ENCODE measurements at places on chromosomes 7 and 10. TPM values are rescaled to one million over a fixed set of nuclear protein-coding genes. Genes with fewer than 3 reads are reported as not detected.

The GNAI1 gene
- 5.7 TPM for total RNA-seq

The SFMBT2 gene
- 0.02 TPM for total RNA-seq

The LRRN3 gene
- total RNA-seq, result not detected

The MAP3K8 gene
- total RNA-seq, result 19.3 TPM

The PRSS37 gene
- total RNA-seq, result not detected

The ITGA8 gene
- total RNA-seq, result not detected

The TCERG1L gene
- total RNA-seq, result not detected

The ADARB2 gene
- total RNA-seq, result not detected

The POLR1F gene
- 25.3 TPM for total RNA-seq

DNA sequence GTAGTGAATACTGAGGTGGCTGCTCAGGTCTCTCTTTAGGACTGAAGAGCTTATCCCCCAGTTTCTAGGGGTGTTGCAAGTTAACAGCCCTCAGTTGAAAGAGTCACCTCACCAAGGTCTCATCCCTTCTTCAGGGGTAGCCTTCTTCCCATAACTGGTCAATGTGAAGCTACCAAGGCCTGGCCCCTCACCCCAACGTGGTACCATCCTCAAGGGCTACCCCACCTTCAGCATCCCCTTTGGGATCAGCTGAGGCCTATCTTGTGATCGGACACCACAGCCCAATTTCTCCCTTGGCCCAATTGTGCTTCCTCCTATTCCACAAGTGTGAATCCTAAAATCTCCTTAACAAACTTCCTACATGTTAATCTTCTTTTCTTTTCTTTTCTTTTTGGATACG, 289.5 kb upstream of the MKLN1 start:
- peaks cover 15% of the 10 kb centered on the region for H3K4me1 ChIP-seq
- no peak overlapping the region for H3K4me3 ChIP-seq
- DNase-seq, result no peak
- 0 out of 2 replicates have a peak, but pooled peaks cover 2% of the 10 kb centered on the region for H3K36me3 ChIP-seq

GRCh38 chr7:123624527-123625183, 23.0 kb downstream of the ASB15 start:
- no peaks in the 10 kb centered on the region for H3K27me3 ChIP-seq
- H3K27ac ChIP-seq, result no peak overlapping the region
- no peaks in the 10 kb centered on the region for H3K36me3 ChIP-seq
- DNase-seq, result peak; percentile 47
- H3K4me3 ChIP-seq, result no peak overlapping the region

DNA sequence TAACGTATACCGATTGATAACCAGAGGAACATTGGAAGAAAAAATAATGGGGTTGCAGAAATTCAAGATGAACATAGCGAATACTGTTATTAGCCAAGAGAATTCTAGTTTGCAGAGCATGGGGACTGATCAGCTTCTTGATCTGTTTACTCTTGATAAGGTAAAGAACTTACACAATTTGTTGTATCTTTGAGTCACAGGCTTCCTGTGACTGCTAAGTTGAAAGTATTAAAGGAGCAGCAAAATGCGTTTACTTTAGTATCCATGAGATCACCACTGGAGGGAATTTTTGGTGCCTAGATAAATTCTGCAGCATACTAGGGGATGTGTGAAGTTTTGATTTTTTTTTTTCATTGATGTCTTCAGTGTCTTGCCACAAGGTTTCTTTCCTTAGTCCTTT, 103.6 kb downstream of the BTAF1 start:
- H3K27me3 ChIP-seq, result no peaks in the 10 kb centered on the region
- DNase-seq, result peak; percentile 38
- no peak overlapping the region for H3K27ac ChIP-seq
- H3K4me3 ChIP-seq, result no peak overlapping the region
- H3K4me1 ChIP-seq, result peaks cover 12% of the 10 kb centered on the region

GRCh38 chr10:17256627-17257026, 28.6 kb downstream of the VIM start:
- H3K4me3 ChIP-seq, result no peak overlapping the region
- H3K36me3 ChIP-seq, result no peaks in the 10 kb centered on the region
- no peaks in the 10 kb centered on the region for H3K4me1 ChIP-seq
- DNase-seq, result no peak
- H3K27ac ChIP-seq, result no peak overlapping the region

DNA sequence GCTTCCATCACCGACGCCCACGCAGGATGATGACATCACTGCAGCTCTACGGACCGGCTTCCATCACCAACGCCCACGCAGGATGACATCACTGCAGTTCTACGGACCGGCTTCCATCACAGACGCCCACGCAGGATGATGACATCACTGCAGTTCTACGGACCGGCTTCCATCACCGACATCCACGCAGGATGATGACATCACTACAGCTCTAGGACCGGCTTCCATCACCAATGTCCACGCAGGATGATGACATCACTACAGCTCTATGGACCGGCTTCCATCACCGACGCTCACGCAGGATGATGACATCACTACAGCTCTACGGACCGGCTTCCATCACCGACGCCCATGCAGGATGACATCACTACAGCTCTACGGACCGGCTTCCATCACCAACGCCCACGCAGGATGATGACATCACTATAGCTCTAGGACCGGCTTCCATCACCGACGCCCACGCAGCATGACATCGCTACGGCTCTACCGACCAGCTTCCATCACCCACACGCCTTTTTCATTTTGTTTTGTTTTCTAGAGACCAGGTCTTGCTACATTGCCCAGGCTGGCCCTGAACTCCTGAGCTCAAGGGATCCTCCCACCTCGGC, 29.5 kb downstream of the GPER1 start:
- no peaks in the 10 kb centered on the region for H3K27me3 ChIP-seq
- H3K27ac ChIP-seq, result no peak overlapping the region
- H3K4me3 ChIP-seq, result no peak overlapping the region
- H3K36me3 ChIP-seq, result peaks cover 26% of the 10 kb centered on the region
- H3K4me1 ChIP-seq, result no peaks in the 10 kb centered on the region

GRCh38 chr7:151539088-151539671, 19.5 kb upstream of the RHEB start:
- no peak for DNase-seq
- H3K4me3 ChIP-seq, result no peak overlapping the region
- no peak overlapping the region for H3K27ac ChIP-seq
- peaks cover 30% of the 10 kb centered on the region for H3K27me3 ChIP-seq

GRCh38 chr7:55110282-55110992, 91.6 kb downstream of the EGFR start:
- no peak overlapping the region for H3K4me3 ChIP-seq
- no peak for DNase-seq
- no peaks in the 10 kb centered on the region for H3K36me3 ChIP-seq
- no peaks in the 10 kb centered on the region for H3K27me3 ChIP-seq

- H3K4me3 ChIP-seq, result no peak overlapping the region
- no peaks in the 10 kb centered on the region for H3K36me3 ChIP-seq
- no peak overlapping the region for H3K27ac ChIP-seq
- DNase-seq, result peak; percentile 73
Measured at GRCh38 chr10:61136139-61136538, 192.2 kb upstream of the RHOBTB1 start.

DNA sequence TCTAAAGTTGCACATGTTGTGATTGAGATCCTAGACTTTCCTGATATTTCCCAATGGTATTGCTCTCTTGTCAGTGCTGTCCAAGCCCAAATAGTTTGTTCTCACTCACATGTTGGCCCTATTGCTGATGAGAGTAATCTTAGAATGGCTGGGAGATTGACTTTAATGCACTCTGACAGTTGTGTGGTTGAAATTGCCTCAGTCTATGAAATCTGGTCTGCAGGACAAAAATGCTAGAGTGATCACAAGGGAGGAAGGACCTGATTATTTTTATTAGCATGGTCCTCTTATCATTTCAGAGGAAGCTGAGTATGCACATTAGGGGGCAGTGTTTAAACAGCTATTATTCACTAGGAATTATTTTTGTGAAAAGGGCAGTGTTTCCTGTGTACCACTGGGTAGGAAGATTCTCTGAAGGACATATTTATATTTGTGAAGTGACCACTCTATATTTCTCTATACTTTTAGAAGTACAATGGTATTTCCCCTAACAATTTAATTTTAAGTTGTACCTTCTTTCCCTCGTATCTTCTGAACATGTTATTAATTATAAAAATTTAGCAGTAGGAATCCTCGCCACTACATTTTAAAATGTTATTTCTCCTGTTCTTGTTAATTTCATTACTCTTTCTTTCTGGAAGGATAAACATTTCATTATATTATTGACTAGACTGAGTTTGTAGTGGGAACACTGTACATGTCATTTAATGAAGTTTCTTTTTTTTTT, 64.4 kb downstream of the SUGCT start:
- H3K4me1 ChIP-seq, result no peaks in the 10 kb centered on the region
- DNase-seq, result no peak
- H3K27me3 ChIP-seq, result no peaks in the 10 kb centered on the region
- no peak overlapping the region for H3K27ac ChIP-seq
- H3K36me3 ChIP-seq, result no peaks in the 10 kb centered on the region

DNA sequence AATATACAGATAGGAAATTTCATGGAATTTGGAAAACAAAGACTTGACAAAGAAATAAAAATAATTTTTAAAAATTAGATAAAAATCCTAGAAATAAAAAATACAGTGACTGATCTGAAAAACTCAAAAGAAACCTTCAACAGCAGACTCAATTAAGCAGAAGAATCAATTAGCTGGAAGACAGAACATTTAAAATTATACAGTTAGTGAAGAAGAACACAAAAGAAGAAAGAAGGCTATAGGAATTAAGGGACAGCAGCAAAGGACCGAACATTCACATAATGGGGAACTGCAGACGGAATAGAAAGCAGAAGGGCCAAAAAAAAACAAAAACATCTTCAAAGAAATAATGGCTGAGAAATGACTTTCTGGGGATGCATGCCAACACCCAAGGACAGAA, 314.5 kb downstream of the CRPPA start:
- H3K27ac ChIP-seq, result no peak overlapping the region
- H3K4me1 ChIP-seq, result no peaks in the 10 kb centered on the region
- no peak for DNase-seq
- H3K36me3 ChIP-seq, result no peaks in the 10 kb centered on the region

- H3K4me1 ChIP-seq, result peaks cover 9% of the 10 kb centered on the region
- H3K36me3 ChIP-seq, result no peaks in the 10 kb centered on the region
- DNase-seq, result no peak
Measured at GRCh38 chr7:30873207-30873606, 38.4 kb upstream of the AQP1 start.

GRCh38 chr7:6551016-6551511, at the start of gene GRID2IP:
Gene GRID2IP (minus strand): TSS chr7:6551461. CDS start chr7:6551436, 25 bp downstream.
- H3K36me3 ChIP-seq, result no peaks in the 10 kb centered on the region
- no peak for DNase-seq
- peaks cover 5% of the 10 kb centered on the region for H3K27me3 ChIP-seq
- no peak within 1 kb of the TSS for H3K4me3 ChIP-seq

GRCh38 chr10:75623310-75624093, 192.1 kb downstream of the LRMDA start:
- DNase-seq, result no peak
- H3K4me1 ChIP-seq, result peaks cover 22% of the 10 kb centered on the region
- H3K36me3 ChIP-seq, result no peaks in the 10 kb centered on the region
- no peak overlapping the region for H3K27ac ChIP-seq

GRCh38 chr10:124827474-124827873, 25.9 kb downstream of the ABRAXAS2 start:
- peak; percentile 5 for DNase-seq
- no peak overlapping the region for H3K4me3 ChIP-seq
- H3K36me3 ChIP-seq, result peaks cover 46% of the 10 kb centered on the region
- H3K27ac ChIP-seq, result no peak overlapping the region

DNA sequence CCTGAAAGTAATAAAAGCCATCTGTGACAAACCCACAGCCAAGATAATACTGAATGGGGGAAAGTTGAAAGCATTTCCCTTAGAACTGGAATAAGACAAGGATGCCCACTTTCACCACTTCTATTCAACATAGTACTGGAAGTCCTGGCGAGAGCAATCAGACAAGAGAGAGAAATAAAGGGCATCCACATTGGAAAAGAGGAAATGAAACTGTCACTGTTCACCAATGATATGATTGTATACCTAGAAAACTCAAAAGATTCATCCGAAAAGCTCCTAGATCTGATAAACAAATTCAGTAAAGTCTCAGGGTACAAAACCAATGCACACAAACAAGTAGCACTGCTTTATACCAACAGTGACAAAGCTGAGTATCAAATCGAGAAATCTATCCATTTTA, 581.7 kb upstream of the TEX47 start:
- no peak overlapping the region for H3K4me3 ChIP-seq
- no peak for DNase-seq
- H3K36me3 ChIP-seq, result no peaks in the 10 kb centered on the region
- no peak overlapping the region for H3K27ac ChIP-seq
- no peaks in the 10 kb centered on the region for H3K4me1 ChIP-seq

- H3K4me3 ChIP-seq, result no peak overlapping the region
- H3K36me3 ChIP-seq, result no peaks in the 10 kb centered on the region
- no peak overlapping the region for H3K27ac ChIP-seq
- no peak for DNase-seq
Measured at GRCh38 chr7:26182283-26182682, 18.3 kb downstream of the HNRNPA2B1 start.

- 0 out of 2 replicates have a peak, but pooled peaks cover 3% of the 10 kb centered on the region for H3K27me3 ChIP-seq
- no peaks in the 10 kb centered on the region for H3K4me1 ChIP-seq
- no peak for DNase-seq
- H3K4me3 ChIP-seq, result no peak overlapping the region
Measured at GRCh38 chr7:142450695-142451094, 192.8 kb upstream of the PRSS58 start.

DNA sequence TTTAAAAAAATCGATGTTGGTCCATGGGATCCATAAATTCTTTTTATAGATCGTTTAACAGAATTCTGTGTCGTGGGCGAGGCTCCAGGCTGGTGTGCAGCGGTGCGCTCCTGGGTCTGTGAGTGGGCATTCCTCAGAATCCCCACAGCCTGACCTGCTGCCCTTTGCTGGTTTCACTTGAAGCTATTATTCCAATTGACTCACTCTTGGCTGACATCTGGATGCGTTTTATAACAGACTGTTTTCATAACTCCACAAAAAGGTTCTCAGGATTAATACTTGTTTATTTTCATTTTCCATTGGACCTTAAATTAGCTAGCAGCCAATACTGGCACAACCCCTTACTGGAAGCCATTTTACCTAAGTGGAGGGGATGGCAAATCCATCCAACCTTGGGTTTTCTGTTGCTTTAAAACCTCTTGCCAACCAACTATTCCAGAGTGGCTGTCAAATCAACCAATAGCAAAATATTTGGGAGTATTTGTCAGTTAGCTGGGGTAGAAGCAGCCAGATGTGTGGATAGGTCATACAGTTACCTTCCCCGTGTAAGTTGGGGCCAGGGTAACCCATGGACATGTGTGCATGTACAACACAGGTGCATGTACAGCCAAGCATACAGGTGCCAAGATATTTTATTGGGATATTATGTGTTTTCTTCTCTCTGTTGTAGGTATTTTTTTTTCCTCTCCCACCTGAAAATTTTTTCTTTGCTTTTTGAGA, 160.7 kb upstream of the ZNF32 start:
- H3K27ac ChIP-seq, result no peak overlapping the region
- no peaks in the 10 kb centered on the region for H3K36me3 ChIP-seq

DNA sequence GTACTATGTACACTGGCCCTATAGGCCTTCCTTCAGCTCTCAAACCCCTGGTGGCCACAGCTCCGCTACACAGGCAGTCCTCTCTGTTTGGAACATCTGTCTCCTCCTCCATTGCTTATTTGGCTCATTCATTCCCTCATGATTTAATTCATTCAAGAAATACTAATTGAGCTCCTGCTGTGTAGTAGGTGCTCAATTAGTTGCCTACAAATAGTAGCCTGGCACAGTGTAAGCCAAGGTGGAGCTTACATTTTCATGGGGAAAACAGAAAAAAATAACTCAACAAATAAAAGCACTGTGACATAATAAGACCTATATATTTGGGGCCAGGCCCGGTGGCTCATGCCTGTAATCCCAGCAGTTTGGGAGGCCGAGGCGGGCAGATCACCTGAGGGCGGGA, 3.4 kb upstream of the FIS1 start:
- H3K27me3 ChIP-seq, result no peaks in the 10 kb centered on the region
- no peak overlapping the region for H3K27ac ChIP-seq
- peaks cover 35% of the 10 kb centered on the region for H3K4me1 ChIP-seq

Measured in HepG2 (cell line).